ENCODE measurements at places on chromosomes 1 and 21. TPM values are rescaled to one million over a fixed set of nuclear protein-coding genes. Genes with fewer than 3 reads are reported as not detected.

Gene FCRLA
- total RNA-seq: 0.15 TPM

Gene ASTN1
- total RNA-seq: under 0.01 TPM

Gene CFAP45
- 0.30 TPM for total RNA-seq

Gene HSD11B1
- total RNA-seq: 20.5 TPM

Gene GBP3
- 4.6 TPM for total RNA-seq

Gene RAB4A
- 35.8 TPM for total RNA-seq

Gene SPATA17
- 0.84 TPM for total RNA-seq

Gene FOXE3
- total RNA-seq: not detected

Gene CELA3B
- total RNA-seq: not detected

Gene TPTE
- total RNA-seq: not detected

Gene SSU72
- total RNA-seq: 115 TPM

Gene SOX13
- 5.6 TPM for total RNA-seq

Gene TMEM222
- total RNA-seq: 30.0 TPM

Gene APOBEC4
- total RNA-seq: not detected

Gene ALX3
- total RNA-seq: not detected

Gene GBP1
- total RNA-seq: 13.6 TPM

Gene AMY1B
- not detected for total RNA-seq

Gene S100A7
- total RNA-seq: not detected

Gene RPL5
- total RNA-seq: 1,657 TPM

Gene ARTN
- total RNA-seq: 0.17 TPM

Gene NBPF6
- not detected for total RNA-seq

Gene APP
- total RNA-seq: 179 TPM

Gene SLC25A44
- total RNA-seq: 10.1 TPM

Gene PRKCZ
- total RNA-seq: 1.2 TPM

Gene IGSF3
- 0.45 TPM for total RNA-seq

Gene GUCA2B
- not detected for total RNA-seq

Gene SERTAD4
- 0.15 TPM for total RNA-seq

Gene ANKRD35
- 6.8 TPM for total RNA-seq

Gene HRNR
- not detected for total RNA-seq

Gene GJA9
- not detected for total RNA-seq

Measured in bronchus fibroblast of lung (primary cell).